ENCODE measurements at places on chromosomes 5 and 9.

GRCh38 chr5:138538943-138539627, 4.0 kb downstream of the ETF1 start:
- DNase-seq: no peak

DNA sequence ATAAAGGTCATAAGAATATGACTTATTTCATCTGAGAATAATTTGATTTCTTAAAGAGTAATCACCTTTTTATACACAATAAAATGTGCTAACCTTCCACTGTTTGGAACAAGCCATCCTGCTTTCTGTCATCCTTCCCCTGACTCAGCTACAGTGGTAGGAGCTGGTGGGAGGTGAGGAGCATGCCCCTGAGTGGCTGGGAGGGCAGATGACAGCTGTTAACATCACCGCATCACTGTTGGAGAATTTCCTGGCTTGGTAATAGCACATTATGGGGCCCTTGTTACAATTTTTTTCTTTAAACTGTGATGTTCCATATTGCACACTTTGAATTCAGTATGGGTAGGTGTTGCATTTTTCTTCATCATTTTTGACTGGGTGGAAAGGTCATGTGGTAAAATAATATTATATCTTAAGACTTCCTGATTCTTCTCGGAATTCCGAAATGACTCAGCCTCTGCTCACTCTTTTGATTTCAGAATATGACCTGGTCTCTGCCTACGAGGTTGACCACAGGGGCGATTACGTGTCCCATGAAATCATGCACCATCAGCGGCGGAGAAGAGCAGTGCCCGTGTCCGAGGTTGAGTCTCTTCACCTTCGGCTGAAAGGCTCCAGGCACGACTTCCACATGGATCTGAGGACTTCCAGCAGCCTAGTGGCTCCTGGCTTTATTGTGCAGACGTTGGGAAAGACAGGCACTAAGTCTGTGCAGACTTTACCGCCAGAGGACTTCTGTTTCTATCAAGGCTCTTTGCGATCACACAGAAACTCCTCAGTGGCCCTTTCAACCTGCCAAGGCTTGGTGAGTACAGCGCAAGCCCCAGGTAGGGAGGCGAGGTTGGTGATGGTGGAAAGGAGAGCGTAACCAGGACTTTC, 5.8 kb downstream of the ADAMTS16 start:
- no peak for DNase-seq

DNA sequence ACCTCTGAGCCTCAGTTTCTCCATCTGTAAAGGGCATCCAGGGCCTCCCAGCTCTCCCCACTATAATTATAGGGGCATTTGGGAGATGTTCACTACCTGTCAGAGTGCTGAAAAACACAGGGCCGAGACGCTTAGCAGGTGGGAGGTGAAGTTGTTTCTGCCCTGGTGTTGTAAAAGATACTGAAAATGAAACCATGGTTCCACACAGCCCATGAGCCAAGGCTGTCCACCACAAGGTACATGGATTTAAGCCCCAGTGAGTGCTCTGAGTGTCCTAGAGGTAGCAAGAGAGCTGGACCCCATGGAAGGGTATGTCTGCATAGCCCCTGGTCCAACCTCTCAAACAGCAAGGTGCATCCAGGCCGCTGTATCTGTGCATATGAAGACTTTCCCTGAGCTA, 137.5 kb downstream of the C5orf15 start:
- no peak for DNase-seq

GRCh38 chr9:83219154-83219923, 156.4 kb upstream of the RASEF start:
- no peak for DNase-seq

DNA sequence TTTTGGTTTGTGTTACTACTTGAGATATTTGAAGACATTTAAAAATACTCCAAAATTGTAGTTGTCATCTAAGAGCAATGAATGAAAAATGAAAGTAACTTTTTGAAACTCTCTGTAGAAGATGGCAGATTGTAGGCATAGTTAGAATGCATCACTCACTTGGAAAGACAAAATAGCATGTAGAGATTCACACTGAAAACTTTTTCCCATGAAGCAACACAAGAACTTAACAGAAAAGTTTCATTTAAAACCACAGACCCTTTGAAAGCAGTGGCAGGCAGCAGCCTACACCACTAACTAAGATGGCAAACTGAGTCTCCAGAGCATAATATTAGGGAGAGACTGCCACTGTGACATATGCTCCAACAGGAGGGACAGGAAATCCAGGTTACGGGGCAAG, 18.9 kb upstream of the FAM174A start:
- DNase-seq: no peak

GRCh38 chr5:59254055-59254687, 639.4 kb downstream of the PDE4D start:
- DNase-seq: no peak

DNA sequence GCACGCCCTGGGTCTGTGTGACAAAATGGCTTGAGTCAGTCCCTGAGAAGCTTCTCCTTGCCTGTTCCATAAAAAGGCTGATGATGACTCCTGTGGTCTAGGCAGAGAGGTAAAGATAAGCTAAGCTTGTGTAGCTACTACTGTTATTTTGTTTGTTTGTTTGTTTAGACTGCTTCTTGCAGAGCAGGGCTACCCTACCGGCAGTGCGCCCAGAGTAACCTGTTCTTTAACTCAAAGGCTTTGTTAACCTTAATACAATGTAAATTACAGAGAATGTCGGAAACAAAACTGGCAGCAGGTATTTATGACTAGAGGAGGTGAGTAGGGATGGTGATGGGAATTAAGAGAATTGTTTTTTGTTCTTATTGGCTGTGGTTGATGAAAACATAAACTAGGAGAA, 87.6 kb downstream of the F2RL2 start:
- DNase-seq: no peak

DNA sequence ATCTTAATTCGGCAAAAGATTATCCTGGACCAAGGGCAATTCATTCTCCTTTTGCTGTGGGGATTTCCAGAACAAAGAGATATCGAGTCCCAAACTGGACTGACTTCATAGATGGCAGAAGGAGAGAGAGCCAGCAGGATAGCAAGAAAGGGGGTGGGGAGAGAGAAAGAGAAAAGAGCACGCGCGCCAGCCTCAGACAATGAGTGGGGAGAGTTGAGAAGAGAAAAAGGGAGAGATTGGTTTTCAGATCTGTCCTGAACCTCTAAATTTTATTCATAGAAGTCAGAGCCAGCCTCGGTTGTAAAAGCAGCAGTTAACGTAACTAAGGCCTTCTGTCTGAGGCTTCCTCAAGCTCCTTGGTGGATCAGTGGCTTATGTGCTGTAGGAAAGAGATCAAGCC, 55.3 kb upstream of the ALDH1B1 start:
- no peak for DNase-seq

- DNase-seq: no peak
These were observed 78.9 kb downstream of the CFAP95 start for GRCh38 chr9:69899491-69899890.

DNA sequence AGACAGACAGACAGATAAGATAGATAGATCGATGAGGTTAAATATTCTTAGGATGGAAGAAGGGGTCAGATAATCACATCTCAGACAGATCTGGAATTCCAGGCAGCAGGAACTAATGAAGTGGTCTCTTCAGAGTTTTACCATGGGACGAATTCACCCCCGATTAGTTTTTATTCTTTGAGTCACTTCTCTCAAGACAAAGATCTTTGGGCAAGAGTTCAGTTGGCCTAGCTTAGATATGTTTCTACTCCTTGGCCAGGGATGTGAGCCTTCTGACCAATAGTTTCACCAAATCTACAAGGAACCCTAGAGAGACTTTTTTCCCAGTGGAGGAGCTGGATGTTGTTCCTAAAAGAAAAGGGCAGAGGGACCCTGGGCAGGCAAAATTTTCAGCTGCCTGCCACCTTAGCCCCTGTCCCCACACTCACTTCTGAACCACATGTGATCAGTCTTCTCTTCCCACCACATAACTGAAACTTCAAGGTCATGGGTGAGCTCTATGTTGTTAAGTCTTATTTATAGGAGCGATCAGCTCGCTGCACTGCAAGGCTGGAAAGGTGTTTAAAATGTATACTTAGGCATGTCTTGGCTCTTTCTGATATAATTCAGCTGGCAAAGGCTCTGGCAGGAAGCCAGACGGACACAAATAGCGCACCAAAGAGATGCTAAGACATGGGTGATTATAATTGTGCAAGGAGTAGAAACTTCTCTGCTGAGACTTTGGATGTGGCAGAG, 132.9 kb downstream of the PALM2AKAP2 start:
- no peak for DNase-seq

- no peak for DNase-seq
These were observed 208.6 kb downstream of the FBN2 start for GRCh38 chr5:128329386-128329939.

DNA sequence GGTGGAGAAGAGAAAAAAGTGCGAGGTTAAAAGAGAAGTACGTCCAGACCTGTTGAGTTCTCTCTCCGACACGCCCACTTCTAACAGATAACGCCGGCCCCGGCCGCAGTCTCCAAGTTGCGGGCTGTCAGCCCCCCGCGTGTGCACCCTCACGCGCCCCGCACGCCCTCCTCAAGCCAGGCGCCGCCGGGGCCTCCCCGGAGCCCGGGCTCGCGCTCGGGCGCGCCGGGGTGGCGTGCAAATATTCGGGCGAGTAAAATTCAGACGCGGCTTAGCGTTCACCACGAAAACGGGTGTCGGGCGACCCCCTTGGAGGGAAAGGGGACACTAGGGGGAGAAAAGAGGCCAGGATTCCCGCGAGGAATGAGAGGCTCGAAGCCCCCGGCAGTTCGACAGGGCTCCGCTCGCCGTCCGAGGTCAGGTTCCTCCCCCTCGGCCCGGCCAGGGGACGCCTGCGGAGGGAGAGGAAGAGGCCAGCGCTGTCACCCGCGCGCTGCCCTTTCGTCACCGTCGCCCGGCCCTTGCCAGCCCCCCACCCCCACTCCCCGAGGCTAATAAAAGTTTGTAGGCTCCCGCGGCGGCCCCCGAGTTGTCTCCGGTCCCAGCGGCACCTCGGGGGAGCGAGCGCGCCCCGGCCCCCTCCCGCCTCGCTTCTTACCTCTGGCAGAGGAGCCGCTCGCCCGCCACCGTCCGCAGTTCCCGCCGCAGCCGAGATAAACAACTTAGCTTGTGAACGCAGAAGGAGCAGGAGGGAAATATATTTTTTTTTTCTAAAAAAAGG, 743 bp downstream of the NR3C1 start:
- DNase-seq: peak; percentile 41

DNA sequence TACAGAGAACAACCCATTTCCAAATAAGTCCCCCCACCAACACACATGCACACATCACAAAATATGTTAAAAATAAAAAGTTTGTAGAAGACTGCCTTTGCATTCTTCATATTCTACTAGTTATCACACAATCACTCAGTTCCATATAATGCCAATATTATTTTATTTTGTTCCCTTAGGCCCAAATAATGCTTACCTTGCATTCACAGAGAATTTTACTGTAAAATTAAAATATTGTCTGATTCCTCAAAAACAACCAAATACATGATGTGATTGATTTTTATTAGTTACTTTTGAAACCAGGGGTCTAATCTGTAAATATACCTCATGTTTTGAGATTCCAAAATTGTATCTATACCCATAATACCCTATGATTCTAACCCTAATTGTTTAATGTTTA, 536.9 kb downstream of the CDH12 start:
- DNase-seq: no peak

DNA sequence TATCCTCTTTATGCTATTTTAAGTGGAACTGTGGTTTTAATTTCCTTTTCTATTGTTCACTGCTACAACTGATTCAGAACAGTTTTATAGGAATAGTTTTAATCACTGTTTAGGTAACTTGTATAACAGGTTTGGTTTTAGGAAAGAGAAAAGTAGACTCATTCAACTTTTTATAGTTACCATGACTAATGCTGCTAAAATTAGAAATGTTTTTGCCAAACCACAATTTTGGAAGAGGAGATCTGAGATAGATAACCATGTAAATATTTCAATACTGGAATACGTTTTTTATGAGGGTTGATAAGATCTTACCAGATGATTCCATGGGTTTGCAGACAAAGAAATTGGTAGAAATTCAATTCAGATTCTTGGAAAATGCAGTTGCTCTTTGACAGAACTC, 404.6 kb upstream of the ARRDC3 start:
- DNase-seq: no peak

- DNase-seq: no peak
These were observed 49.9 kb downstream of the ISL1 start for GRCh38 chr5:51433052-51433710.

DNA sequence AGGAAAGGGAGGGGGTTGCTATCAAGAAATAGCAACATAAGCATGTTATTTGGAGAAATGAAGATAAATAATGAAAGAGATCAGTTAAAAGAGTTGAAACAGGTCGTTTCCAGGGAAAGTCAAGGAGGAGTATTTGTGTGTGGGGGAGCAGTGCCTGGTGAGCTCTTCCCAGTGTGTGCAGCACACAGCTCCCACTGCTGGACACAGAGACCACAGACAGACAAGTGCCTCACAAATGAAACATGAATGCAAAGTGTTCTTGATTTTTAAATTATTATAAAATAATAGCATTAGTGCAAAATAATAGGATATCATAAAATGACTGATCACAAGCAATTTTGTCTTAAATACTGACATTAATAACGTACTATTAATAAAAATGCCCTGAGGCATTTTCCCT, 40.8 kb downstream of the LIFR start:
- DNase-seq: no peak

- no peak for DNase-seq
These were observed 106.7 kb downstream of the PCSK5 start for GRCh38 chr9:75997206-75997605.

DNA sequence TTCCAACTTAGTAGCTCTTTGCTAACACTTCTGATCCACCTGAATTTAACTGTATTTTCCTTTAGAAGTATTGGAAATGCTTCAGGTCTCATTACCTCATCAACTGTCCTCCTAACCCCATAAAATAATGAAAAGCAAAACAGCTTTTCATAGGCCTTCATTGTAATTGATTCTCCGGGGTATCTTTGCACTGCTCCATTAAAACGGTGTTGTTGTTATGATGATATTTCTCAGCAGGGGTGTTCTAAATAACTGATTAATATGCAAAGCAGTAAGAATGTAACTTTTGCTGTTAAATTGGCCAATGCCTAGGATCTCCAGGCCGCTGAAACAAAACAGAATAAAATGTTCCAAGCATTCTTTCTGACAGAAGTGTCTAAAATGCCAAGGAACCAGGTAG, 1983.2 kb downstream of the EFNA5 start:
- DNase-seq: no peak

GRCh38 chr5:142168365-142168764, 59.8 kb downstream of the NDFIP1 start:
- no peak for DNase-seq

DNA sequence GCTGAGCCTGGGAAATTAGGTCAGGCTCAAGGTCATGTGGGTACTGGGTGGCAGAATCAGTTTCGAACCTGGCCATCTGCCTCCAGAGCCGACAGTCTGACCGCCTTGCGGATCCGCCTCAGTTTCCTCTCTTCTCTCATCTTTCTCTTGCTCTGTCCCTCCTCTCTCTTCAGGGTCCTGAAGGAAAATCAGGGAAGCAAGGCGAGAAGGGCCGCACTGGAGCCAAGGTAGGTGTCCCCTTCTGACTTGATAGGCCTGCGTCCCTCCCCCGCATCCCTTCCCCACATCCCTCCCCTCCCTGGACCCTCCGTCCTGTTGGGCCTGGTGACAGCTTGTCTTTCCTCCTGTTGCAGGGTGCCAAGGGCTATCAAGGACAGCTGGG, 40.8 kb upstream of the ORM1 start:
- DNase-seq: no peak
